ENCODE measurements at places on chromosomes 6 and 20.

- no peak for DNase-seq
Observed at GRCh38 chr6:35691027-35691824, 2.5 kb upstream of the FKBP5 start.

DNA sequence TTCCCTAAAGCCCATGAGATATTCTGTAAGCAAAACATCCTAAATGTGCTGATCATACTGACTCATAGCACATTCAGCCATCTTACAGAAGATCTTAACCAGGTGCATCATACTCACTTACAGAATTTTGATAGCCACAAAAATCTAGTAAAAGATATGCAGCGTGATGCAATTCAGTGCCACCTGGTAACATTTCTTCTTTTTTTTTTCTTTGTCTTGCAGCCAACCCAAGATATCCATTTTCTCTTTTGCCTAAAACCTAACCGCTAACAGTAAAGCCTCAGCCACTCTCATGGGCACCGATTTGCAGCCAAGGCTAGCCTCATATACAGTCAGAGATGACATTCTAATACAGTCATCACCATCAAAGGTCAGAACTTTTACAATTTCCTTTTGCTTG, 293.3 kb downstream of the HACE1 start:
- DNase-seq: no peak

- no peak for DNase-seq
Observed at GRCh38 chr6:33343953-33344611, 26.5 kb upstream of the ZBTB22 start.

- DNase-seq: no peak
Observed at GRCh38 chr20:23160536-23161243, 74.6 kb upstream of the CD93 start.

DNA sequence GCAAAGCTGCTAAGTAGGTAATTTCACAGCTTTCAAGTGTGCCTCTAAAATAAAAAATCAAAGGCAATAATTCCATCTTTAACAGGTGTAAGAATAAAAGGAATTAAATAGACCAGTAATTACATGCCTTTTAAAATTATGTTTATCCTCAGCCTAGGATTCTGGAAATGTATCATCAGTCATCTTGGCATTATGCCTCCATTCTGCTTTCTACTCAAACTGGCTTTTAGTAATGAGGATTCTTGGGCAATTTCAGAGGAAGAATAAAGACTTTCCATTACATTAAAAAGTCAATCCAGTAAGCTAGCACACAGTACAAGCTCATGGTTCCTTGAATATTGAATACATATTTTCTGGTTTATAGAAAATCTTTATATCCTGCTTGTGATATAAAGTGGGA, 44.7 kb downstream of the GSTA2 start:
- no peak for DNase-seq

GRCh38 chr6:34859951-34860350, 27.9 kb downstream of the TAF11 start:
- DNase-seq: no peak

GRCh38 chr20:38620441-38620840, 18.8 kb downstream of the ARHGAP40 start:
- no peak for DNase-seq

GRCh38 chr20:17648791-17649730, 33.0 kb downstream of the RRBP1 start:
- DNase-seq: no peak

- DNase-seq: no peak
Observed at GRCh38 chr6:148466158-148466557, 123.5 kb downstream of the SASH1 start.

DNA sequence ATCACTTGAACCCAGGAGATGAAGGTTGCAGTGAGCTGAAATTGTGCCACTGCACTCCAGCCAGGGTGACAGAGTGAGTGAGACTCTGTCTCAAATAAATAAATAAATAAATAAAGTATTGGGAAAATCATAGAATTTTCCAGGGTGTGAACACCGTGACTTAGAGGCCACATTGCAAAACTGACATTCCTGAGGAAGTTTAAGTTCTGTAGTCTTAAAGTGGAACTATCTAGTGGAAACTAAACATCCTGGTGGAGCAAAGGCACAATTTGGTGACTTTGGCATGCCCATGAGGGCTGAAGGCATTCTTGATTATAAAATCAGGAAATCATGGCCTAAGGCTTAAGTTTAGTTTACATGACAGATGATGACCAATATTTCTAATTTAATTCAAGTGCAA, 32.7 kb upstream of the MCM3 start:
- no peak for DNase-seq

GRCh38 chr20:32804022-32804715, 15.6 kb upstream of the MAPRE1 start:
- no peak for DNase-seq

Measured in BE2C (cell line).